ENCODE measurements at places on chromosomes 2 and 18.

GRCh38 chr2:101961338-101962191, 30.2 kb upstream of the IL1R2 start:
- no peak for DNase-seq

DNA sequence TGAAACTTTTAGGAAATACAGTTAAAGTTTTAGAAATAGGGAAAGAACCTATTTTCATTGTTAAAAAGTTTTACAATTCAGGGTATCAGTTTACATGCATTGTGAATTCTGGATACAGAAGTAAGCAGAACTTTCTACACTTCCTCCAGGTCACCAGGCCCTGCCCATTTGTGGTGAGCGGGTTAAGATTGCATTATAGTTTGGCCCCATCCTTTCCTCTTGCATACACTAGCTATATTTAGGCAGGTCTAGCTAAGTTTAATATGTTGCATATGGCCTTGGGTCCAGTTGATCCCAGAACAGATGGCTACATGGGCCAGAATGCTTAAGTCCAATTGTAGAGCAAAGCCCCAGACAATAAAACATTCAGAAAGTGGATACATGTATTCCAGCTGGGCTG, 4.8 kb downstream of the VWA3B start:
- no peak for DNase-seq

- DNase-seq: no peak
Observed at GRCh38 chr18:79136742-79137141, 67.5 kb downstream of the ATP9B start.

- no peak for DNase-seq
Observed at GRCh38 chr18:54878159-54878622, 49.9 kb downstream of the RAB27B start.

DNA sequence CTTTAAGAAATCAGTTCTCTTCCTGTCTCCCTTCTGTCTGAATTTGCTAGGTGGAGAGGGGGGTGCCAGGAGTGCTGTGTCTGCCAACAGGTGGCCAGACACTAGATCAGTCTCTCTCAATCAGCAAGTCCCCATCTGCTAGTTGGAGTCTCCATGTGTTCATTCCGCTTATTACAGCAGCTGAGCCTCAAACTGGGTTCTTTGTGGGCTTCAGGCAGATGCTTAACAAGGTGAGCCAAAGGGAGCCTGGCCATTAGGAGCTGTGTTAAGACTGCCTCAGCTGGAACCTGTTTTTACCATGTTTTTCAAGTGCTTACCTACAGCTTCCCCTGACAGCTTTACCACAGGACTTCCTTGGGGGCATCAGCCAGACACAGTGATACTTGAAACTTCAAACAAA, 401.9 kb downstream of the LRP1B start:
- DNase-seq: no peak

DNA sequence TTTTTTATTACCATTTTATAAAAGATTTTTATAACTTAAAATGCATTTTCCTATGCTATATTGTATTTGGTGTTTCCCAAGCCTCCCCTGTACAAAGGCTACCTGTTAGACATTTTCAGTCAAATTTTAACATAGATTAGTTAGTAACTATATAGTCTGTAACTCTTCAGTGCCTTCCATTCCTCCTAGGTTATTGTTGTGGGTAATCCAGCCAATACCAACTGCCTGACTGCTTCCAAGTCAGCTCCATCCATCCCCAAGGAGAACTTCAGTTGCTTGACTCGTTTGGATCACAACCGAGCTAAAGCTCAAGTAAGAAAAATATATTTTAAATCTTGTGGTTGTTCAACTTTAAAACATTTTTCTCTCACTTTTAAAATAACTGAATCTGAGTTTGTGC, 10.2 kb downstream of the MDH1 start:
- DNase-seq: no peak

GRCh38 chr2:241469746-241470145, 38.6 kb downstream of the STK25 start:
- no peak for DNase-seq

GRCh38 chr2:119306196-119306590, 60.4 kb downstream of the C2orf76 start:
- no peak for DNase-seq

GRCh38 chr2:163657281-163657656, 78.5 kb downstream of the FIGN start:
- DNase-seq: no peak

- no peak for DNase-seq
Observed at GRCh38 chr2:111105926-111106325, 14.8 kb upstream of the BCL2L11 start.

DNA sequence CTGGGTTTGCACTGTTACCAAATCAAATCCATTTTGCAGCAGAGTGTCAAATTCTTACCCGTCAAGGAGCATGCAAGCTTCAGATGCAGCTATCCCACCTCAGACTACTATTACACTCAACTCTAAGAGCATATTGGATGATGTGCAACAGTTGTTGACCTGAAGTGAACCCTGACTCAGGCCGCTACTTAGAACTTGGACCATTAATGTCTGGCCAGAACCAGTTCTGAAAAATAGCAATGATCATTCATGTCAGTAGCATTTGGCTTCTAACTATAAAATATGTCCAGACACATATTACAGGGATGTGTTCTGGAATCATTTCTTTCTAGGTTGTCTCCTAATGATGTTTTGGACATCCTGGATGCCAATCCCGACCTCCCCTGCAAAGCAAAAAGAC, 135.5 kb upstream of the PKDCC start:
- no peak for DNase-seq

- DNase-seq: no peak
Observed at GRCh38 chr2:118940486-118941120, 1.4 kb upstream of the MARCO start.

All from activated T-cell treated with anti-CD3 and anti-CD28 coated beads for 1 hour (primary cell).